ENCODE measurements at places on chromosomes 1 and 21.

DNA sequence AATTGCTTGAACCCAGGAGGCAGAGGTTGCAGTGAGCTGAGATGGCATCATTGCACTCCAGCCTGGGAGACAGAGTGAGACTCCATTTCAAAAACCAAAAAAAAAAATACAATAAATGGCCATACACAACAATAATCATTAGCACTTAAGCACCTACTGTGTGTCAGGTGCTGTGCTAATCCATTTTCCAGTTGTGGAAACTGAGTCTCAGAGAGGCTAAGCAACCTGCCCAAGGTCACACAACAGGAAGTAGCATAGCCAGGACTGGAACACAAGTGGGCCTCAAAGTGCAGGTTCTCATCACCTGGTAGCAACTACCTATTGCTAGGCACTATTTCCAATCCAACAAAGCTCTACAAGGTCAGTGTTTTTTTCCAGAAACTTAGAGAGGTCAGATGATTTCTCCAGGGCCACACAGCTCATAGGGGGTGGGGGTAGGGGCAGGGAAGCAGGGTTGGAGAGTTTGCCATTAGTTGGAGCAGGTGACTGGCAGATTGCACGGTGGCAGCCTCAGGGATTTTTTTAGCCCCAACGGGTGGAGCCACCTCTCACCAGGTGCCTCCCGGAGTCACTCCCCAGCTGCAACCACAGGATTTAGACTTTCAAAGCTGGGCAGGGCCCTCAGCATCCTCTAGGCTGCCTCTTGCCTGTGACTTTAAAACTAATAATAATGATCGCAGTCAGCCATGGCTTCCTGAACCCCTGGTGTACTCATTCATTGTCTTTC is 52.5 kb upstream of the ID3 start:
- no peak for DNase-seq

GRCh38 chr1:8421721-8422120 is 103.8 kb downstream of the SLC45A1 start:
- DNase-seq, result no peak

GRCh38 chr1:235275223-235275622 is 52.8 kb downstream of the ARID4B start:
- no peak for DNase-seq

DNA sequence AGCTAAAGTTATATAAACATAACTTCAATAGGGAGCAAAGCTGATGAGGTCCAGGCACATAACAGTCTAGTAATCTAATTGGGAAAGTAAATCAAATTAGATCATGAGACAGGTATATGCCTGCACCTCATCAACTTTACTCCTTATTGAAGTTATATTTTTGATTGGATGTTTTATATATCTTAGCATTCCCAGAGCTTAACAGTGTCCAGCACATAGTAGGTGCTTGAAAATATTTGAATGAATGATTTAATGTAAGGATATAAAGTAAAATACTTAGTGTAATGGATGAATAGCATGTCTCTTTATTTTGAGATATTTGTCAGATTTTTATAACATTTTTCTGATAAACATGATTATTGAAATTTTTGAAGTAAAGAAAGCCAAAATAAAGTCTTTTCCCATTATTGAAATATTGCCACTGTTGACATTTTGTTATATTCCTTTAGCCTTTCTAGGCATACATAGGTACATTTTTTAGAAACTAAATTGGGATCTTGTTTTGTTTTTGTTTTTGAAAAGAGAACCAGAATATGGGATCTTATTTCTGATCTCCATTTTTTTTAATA is 2.8 kb downstream of the CDC7 start:
- DNase-seq, result no peak

DNA sequence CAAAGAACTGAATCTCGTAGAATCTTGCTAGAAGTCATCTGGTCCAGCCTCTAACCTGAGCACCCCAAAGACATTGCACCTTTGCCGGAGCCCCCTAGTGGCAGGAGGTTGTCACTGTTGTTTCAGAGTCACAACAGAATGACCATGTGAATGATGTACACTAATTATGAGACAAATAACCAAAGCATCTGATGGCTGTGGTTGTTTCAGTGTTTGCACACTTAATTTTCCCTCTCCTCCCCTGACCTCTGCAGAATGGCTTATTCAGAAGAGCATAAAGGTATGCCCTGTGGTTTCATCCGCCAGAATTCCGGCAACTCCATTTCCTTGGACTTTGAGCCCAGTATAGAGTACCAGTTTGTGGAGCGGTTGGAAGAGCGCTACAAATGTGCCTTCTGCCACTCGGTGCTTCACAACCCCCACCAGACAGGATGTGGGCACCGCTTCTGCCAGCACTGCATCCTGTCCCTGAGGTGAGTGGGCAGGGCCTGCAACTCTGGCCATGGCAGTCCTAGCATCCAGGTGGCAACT is 26.4 kb downstream of the TRAF5 start:
- DNase-seq, result no peak

DNA sequence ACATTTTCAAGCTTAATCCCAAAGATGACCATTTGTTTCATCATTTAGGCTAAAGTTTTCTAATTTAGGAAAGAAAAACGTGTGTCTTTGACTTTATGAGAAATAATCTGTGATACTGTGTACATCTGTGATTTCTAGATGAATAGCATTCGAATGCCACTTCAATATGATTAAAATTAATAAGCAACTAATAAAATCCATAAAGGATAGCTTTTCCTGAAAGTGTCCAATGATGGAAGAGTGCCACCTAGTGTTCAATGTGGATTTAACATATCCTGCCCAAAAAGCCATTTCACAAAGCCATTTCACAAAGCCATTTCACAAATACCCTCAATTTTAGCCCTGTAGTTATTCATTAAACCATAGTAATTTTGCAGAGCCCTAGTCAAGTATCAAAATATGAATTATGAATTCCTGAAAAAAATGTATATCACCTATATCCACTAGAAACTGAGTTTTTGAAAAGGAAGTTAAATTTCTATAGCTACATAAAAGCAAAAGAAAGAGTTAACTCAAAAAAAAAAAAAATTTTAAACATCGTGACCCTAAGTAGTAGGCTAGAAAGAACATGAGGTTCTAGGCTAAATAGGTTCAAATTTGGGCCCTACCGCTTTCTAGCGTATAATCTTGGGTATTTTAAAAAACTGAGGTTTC is 19.1 kb downstream of the NME7 start:
- peak; percentile 47 for DNase-seq

GRCh38 chr1:226798427-226799411 is 59.6 kb upstream of the ITPKB start:
- no peak for DNase-seq

DNA sequence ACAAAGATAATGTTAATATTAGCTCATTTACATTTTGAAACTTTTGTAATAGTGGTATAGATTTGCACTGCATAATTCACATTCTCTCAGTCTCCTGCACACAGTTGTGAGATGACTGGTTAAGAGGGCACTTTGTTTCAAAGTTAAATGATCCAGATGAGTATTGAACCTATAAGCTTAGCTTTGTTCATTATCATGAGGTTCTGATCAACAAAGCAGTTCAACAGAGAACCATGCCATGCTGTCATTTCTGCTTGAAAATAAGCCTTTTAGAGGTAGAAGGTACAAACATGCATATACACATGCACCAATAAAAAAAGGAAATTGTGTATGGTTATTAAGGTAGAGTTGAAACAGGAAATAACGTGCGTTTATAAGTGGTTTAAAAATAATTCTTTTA is 4.8 kb downstream of the RAP1A start:
- no peak for DNase-seq

GRCh38 chr21:44888581-44889550 is 15.4 kb upstream of the PTTG1IP start:
- no peak for DNase-seq

GRCh38 chr1:11736746-11737639 is 1.1 kb downstream of the AGTRAP start:
- peak; percentile 57 for DNase-seq

- no peak for DNase-seq
Observed at GRCh38 chr1:8472668-8473067, 154.8 kb downstream of the SLC45A1 start.

GRCh38 chr1:33185541-33185940 is 3.7 kb upstream of the TRIM62 start:
- no peak for DNase-seq

- no peak for DNase-seq
Observed at GRCh38 chr21:37195059-37195458, 72.1 kb downstream of the VPS26C start.

DNA sequence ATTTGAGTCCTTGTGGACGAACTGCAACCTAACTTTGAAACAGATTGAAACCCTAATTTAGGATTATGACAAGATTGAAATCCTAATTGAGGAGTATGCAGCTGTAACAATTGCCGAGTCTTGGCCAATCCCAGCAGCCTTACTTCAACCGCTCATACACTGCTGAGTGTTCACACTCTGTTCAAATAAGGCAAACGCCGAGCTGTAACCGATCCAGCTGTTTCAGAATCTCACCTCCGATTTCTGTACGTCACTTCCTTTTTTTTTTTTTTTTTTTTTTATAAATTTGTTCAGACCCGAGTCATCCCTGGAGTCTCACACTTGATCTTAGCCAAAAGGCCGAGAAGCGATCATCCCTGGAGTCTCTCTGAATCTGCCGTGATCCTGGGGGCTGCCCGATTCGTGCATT is 22.3 kb upstream of the ATP5PO start:
- no peak for DNase-seq

GRCh38 chr1:225602590-225603206 is 50.2 kb downstream of the ENAH start:
- no peak for DNase-seq

GRCh38 chr1:232648316-232648715 is 18.4 kb upstream of the SIPA1L2 start:
- DNase-seq, result no peak

DNA sequence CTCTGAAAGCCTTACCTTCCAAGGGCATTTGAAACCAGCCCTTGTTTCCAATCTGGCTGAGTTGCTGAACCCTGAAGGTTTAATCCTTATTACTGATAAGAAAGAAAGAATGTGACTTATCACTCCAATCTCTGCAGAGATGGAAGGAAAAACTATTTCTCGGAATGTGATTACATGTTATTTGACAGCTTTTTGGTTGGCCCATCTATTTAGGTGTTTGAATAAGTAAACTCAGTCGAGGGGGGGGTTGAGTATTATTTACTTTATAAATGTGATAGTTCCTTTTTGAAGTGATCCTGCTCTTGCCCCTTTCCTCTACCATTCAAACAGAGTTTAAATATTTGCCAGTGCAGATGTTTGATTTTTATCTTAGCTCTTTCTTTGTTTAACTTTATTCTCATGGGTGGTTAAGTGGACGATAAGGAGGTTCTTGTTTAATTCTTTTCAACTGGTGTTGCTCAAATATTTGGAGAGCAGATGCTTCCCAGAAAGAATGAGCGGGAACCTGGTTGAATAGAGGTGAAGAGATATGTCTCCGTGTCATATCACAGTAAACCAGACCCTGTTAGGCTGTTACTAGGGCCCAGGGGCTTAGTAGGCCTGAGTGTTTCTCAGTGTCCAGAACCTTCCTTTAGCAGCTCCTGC is 126.1 kb downstream of the CACHD1 start:
- no peak for DNase-seq

DNA sequence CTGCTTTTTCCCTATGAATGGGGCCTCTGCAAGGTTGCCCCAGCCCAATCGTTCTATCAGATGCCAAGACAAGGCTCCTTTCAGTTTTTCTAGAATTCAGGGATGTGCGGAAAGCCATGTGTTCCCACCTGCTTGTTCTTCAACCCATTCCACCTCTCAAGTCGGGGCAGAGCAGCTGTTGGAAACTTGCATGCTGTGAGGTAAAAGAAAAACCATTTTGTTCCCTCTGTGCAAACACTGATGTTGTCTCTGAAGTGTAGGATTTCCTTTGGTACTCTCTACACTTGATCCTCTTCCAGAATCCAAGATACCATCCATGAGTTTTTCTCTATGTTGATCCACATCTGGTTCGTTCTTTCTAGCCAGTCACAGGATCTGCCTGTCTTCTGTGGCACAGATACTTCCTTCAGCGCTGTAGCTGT is 7.3 kb downstream of the IER5 start:
- no peak for DNase-seq

DNA sequence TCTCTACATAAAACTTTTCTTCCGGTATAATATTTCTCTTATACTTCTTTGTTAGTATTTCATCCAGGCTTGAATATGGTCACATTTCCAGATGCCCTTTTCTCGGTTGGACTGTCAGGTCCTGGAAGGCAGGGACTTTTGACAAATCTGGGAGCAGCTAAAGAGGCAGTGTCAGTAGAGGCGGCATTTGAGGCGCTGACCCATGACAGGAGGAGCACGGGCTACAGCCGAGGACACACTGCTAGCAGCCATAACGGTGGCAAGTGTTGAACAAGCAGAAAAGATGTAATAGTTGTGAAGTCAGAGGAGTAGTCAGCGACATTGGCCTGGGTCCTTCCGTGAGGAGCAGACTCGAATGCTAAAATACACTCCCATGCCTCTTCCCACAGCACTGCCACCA is 14.5 kb upstream of the NRIP1 start:
- DNase-seq, result no peak

DNA sequence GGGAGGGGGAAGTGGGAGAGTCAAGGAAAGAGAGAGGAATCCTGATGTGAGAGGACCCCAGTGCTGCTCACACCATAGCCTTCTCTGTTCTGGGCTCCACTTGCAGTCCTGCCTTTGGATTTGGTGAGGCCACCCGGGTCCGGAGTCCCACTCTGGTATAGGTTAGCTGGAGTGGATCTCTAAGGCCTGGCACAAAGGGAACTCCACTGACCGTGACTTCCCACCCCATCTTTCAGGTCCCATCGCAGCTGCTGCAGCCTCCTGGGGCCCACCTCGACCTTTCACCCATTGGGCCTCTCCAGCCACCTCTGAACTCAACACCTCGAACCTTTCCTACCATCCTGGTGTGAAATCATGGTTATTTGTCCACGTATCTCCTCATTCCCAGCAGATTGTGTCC is 324.4 kb downstream of the MATN1 start:
- no peak for DNase-seq

- DNase-seq, result no peak
Observed at GRCh38 chr1:118711356-118711755, 276.8 kb downstream of the TBX15 start.

DNA sequence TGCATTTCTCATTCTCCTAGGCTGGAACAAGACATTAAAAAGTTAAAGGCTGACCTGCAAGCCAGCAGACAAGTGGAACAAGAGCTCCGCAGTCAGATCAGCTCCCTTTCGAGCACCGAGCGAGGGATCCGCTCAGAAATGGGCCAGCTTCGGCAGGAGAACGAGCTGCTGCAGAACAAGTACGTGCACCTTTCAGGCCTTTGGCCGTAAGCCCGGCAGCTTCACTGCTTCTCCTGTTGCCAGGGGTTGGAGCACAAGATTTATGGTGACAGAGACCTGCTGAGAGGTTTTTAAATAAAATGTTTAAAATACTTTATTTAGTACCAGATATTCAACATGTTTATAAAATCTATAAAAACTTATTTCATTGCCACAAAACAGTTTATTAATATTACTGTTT is 53.4 kb downstream of the MACO1 start:
- DNase-seq, result no peak

GRCh38 chr1:243597383-243597782 is 252.7 kb downstream of the AKT3 start:
- DNase-seq, result no peak
